ENCODE measurements at places on chromosomes 16 and 17. TPM values are rescaled to one million over a fixed set of nuclear protein-coding genes. Genes with fewer than 3 reads are reported as not detected.

DNA sequence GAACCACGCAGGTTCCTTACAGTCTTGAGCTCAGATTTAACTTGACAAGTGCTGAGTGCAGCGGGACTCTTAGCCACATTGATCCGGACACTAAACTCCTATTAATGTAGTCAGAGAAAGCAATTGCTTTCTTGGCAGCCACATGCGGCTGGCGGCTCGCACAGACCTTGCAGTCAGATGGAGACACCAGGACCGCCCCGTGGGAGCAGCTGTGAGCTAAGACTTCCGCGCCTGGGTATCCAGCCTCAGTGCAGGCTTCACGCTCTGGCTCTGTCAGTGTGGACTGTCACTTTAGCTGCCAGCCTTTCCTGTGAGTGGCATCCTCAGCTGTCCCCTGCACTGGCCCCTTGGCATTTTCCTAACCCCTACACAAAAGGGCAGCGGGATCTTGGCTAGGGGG is 80.9 kb upstream of the NLRP1 start:
- DNase-seq, result no peak

- no peak for DNase-seq
These were observed 21.1 kb downstream of the STH start for GRCh38 chr17:46020023-46020761.

DNA sequence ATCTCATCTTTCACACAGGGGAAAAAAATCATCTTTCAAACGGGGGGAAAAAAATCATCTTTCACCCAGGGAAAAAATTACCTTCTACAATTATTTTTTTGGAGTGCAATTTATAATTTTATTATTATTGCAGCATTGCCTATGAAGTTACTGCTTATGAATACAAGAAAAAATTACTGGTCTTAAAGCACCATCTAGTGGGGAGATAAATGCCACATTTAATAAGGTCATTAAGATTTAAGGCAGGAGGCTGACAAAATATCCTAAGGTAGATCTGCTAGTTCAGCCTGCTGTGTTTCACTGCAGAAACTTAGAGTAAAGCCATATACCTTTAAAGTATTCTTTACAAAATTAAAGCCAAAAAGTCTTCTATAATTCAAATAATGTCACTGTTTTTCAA is 13.7 kb downstream of the SHCBP1 start:
- no peak for DNase-seq

- DNase-seq, result no peak
These were observed 126.9 kb downstream of the PARN start for GRCh38 chr16:14502932-14503741.

GRCh38 chr16:68645494-68646388 is 631 bp downstream of the CDH3 start:
- no peak for DNase-seq

DNA sequence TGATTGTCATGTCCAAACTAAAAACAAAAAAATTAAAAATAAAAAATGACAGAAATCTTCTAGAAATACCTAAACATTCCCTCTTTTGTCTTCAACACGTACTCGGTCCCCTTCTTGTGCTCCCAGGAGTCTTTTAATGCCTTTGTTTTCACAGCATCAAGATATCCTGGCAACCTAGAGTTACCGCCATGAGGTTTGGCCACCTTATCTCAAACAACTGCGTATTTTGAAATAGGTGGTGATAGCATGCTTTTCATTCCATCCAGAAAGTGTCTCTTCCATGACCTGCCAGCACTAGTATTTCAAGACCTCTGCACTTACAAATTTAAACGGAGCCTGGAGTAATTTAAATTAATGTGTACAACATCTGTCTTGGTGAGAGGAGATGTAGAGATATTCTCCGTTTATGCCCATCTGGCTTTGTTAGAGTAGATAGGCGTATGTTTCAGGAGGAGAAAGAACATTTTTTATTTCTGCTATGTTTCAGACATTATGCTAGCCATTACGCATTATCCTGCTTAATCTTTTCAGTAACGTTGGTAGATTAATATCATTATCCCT is 42.0 kb downstream of the RBFOX1 start:
- DNase-seq, result no peak

- DNase-seq, result no peak
These were observed 47.1 kb downstream of the SLC6A4 start for GRCh38 chr17:30188211-30188939.

- no peak for DNase-seq
These were observed at the start of gene ZPBP2 for GRCh38 chr17:39867880-39868553. Gene ZPBP2, plus strand, starts transcription at chr17:39868202. Its CDS starts 153 bp downstream, at chr17:39868355.

GRCh38 chr17:38912221-38912813 is 13.1 kb upstream of the LASP1NB start:
- no peak for DNase-seq

DNA sequence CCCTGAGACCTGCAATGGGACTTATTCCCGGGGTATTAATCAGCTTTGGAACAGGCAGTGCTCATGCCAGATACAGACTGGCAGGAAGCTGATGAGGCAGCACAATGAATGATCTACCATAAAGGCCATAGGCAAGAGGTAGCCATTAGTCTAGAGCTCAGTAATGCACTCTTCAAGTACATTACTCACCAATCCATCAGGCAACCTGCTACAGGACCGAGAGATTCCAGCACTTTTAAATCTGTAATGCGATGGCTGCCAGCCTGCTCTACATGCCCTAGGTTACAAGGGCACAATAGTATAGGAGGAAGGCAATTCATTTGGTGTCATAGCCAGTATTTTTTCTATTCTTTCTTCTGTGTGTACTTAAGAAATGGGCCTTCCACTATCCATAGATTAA is 217.8 kb upstream of the PMFBP1 start:
- DNase-seq, result no peak

DNA sequence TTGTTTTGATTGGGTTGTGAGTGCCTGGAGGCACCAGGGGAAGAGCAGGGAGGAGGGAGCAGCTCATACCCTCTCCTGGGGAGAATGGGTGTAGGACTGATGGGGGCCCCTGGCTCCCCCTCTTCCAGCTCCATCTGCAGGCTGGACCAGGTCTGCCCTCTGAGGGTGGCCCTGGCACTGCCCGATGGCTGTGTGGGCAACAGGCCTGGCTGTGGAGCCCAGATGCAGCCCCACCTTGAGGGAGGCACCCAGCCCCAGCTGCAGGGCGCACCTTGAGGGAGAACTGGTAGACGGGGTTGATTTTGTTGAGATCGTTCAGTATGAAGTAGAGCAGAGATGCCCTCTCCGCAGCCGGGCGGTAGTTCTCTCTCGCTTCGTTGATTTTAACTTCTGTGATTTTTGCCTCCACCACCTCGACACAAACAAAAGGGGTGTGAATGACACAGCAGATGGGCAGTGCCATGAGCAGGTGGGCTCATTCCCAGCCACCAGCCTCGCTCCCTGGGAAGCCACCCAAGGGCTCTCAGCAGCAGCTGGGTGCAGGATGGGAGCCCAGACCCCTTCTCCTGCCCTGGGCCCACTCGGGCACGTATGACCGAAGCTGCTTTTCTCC is 71.6 kb downstream of the PGS1 start:
- DNase-seq, result no peak

- DNase-seq, result no peak
These were observed 1.3 kb downstream of the IL34 start for GRCh38 chr16:70647441-70648359.

GRCh38 chr17:58329035-58329809 is 627 bp upstream of the TSPOAP1 start:
- DNase-seq, result no peak

GRCh38 chr16:67565470-67566100 is 3.3 kb downstream of the CTCF start:
- no peak for DNase-seq

- no peak for DNase-seq
These were observed 359.0 kb upstream of the TBX2 start for GRCh38 chr17:61040666-61041065.

GRCh38 chr16:5738586-5738985 is 641.0 kb upstream of the EEF2KMT start:
- DNase-seq, result no peak

DNA sequence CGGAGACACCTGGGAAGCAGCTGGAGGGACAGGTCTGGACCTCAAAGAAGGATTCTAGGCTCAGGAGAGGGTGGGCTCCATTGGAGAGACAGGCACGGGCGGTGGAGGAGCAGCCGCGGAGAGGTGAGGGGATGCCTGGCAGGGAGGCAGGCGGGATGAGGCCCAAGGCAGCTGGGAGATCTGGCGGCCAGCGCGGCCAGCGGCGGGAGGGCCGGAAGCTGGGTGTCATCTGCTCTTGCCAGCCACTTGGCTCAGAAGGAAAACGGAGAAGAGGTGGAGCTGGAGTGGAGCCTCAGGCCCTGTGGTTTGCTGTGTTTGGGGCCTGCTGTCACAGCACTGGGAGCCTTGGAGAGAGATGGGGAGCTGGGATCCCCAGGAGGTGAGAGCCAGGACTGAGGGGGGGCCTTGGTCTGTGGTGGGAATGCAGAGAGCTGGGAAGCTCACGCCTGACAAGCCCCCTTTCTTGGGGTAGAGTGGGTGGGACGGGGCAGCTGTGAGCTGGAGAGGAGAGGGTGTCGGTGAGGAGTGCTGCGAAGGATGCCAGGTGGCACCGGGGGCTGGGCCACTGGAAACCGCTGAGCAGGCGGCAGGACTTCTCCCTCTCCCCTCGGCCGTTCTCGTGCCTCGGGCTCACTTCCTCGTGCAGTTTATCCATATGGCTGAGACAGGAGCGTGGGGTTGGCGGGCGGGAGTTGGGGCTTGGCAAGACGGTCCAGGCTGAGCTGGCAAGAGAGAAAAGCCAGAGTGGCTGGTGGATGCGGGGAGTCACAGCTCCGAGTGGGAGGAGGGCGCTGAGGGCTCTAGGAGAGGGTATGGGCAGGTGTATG is 8.0 kb downstream of the TBC1D24 start:
- DNase-seq, result no peak

Gene BRD7
- total RNA-seq, result 63.5 TPM

Gene TNP2
- total RNA-seq, result not detected

Gene PPY
- total RNA-seq, result not detected

Gene PMFBP1
- 1.4 TPM for total RNA-seq

Gene SPIRE2
- total RNA-seq, result not detected

Gene CCDC57
- total RNA-seq, result 58.1 TPM

Gene SYNGR3
- 1.5 TPM for total RNA-seq

Gene CCL22
- total RNA-seq, result not detected

Gene PRSS27
- total RNA-seq, result 8.7 TPM
